ENCODE measurements at places on chromosomes 3 and 15. TPM values are rescaled to one million over a fixed set of nuclear protein-coding genes. Genes with fewer than 3 reads are reported as not detected.

FSD2 gene
- total RNA-seq = not detected

PRR20G gene
- total RNA-seq = not detected

PLSCR2 gene
- total RNA-seq = not detected

ARL14 gene
- not detected for total RNA-seq

GOLGA8K gene
- 1.2 TPM for total RNA-seq

EPHB1 gene
- total RNA-seq = 1.8 TPM

STAB1 gene
- 0.02 TPM for total RNA-seq

TCF12 gene
- total RNA-seq = 50.9 TPM

ECE2 gene
- not detected for total RNA-seq

GOLGA8G gene
- not detected for total RNA-seq

PROS1 gene
- total RNA-seq = 0.06 TPM

KLHL6 gene
- 40.4 TPM for total RNA-seq

INKA1 gene
- total RNA-seq = 0.60 TPM

SLC22A13 gene
- 0.37 TPM for total RNA-seq

CPNE9 gene
- total RNA-seq = 0.25 TPM

BUB1B gene
- 89.0 TPM for total RNA-seq

TLR9 gene
- 0.55 TPM for total RNA-seq

ARHGAP31 gene
- total RNA-seq = 2.4 TPM

MINDY2 gene
- total RNA-seq = 12.5 TPM

GATM gene
- total RNA-seq = 2.0 TPM

GOLGA6L4 gene
- 1.4 TPM for total RNA-seq

TGM5 gene
- total RNA-seq = not detected

UBP1 gene
- total RNA-seq = 76.3 TPM

ZNF502 gene
- total RNA-seq = 1.4 TPM

DIS3L gene
- total RNA-seq = 35.6 TPM

SERINC4 gene
- 0.50 TPM for total RNA-seq

PRKAR2A gene
- 26.4 TPM for total RNA-seq

RAB6B gene
- total RNA-seq = not detected

NME9 gene
- not detected for total RNA-seq

CACNA1D gene
- 0.33 TPM for total RNA-seq

NR1I2 gene
- total RNA-seq = 0.10 TPM

WDR82 gene
- 140 TPM for total RNA-seq

MLF1 gene
- total RNA-seq = 0.87 TPM

ZNF774 gene
- total RNA-seq = 1.1 TPM

KLF13 gene
- total RNA-seq = 264 TPM

TRH gene
- not detected for total RNA-seq

PLCB2 gene
- 196 TPM for total RNA-seq

CTXN2 gene
- not detected for total RNA-seq

B2M gene
- total RNA-seq = 11,726 TPM

MUC20 gene
- total RNA-seq = 1.2 TPM

MOBP gene
- total RNA-seq = not detected

C2CD4A gene
- not detected for total RNA-seq

SPTBN5 gene
- 1.5 TPM for total RNA-seq

HERC2 gene
- total RNA-seq = 47.8 TPM

SIDT1 gene
- 31.6 TPM for total RNA-seq

ERC2 gene
- total RNA-seq = not detected

CDAN1 gene
- 23.8 TPM for total RNA-seq

UBAP1L gene
- 3.8 TPM for total RNA-seq

SERPINI2 gene
- not detected for total RNA-seq

ZNF106 gene
- 56.0 TPM for total RNA-seq

GOLGA8J gene
- 0.65 TPM for total RNA-seq

SLC6A20 gene
- not detected for total RNA-seq

CACNA2D2 gene
- total RNA-seq = 0.60 TPM

LARP6 gene
- total RNA-seq = not detected

SPSB4 gene
- not detected for total RNA-seq

CX3CR1 gene
- 1.5 TPM for total RNA-seq

A4GNT gene
- not detected for total RNA-seq

CCR2 gene
- 28.6 TPM for total RNA-seq

FILIP1L gene
- 0.44 TPM for total RNA-seq
